Hematopoietic multipotent progenitor cell treated with erythropoietin and hydrocortisone succinate and interleukin-3 and kit ligand, for 4 days (in vitro differentiated cells): ENCODE measurements at places on chromosomes 5 and 9.

DNA sequence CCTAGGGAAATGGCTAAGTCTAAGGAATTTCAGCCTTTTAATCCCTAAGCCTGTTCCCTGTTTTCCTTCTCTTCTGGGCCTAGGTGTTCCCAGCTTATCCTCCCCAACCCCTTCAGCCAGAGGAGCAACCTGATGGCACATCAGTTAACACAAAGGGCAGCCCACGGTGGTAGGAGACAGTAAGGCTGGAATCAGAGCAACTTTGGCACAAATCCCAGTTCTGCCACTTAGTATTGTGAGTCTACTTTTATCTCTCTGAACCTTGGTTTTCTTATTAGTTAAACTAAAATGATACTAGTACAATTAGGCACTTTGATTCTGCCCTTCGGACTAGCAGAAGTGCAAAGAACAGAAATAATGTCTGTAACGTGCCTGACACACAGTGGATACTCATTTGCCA, 246.8 kb downstream of the SAXO1 start:
- no peak for DNase-seq

GRCh38 chr5:7793895-7794294, 57.0 kb downstream of the CFAP90 start:
- DNase-seq: no peak

- DNase-seq: peak; percentile 77
Observed at GRCh38 chr5:170791325-170791954, 7.9 kb downstream of the GABRP start.

DNA sequence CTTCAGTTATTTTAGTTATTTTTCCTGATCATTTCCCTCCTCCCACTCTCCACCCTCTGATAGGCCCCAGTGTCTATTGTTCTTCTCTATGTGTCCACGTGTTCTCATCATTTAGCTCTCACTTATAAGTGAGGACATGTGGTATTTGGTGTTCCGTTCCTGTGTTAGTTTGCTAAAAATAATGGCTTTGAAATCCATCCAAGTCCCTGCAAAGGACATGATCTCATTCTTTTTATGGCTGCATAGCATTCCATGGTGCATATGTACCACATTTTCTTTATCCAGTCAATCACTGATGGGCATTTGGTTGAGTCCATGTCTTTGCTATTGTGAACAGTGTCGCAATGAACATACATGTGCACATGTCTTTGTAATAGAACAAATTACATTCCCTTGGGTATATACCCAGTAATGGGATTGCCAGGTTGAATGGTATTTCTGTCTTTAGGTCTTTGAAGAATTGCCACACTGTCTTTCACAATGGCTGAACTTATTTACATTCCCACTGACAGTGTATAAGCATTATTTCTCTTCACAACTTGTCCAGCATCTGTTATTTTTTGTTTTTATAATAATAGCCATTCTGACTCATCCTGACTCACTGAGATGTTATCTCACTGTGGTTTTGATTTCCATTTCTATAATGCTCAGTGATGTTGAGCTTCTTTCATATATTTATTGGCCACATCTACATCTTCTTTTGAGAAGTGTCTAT, 17.2 kb upstream of the DIRAS2 start:
- peak; percentile 27 for DNase-seq

- DNase-seq: no peak
Observed at GRCh38 chr9:8880060-8880459, 1080.5 kb upstream of the DMAC1 start.

DNA sequence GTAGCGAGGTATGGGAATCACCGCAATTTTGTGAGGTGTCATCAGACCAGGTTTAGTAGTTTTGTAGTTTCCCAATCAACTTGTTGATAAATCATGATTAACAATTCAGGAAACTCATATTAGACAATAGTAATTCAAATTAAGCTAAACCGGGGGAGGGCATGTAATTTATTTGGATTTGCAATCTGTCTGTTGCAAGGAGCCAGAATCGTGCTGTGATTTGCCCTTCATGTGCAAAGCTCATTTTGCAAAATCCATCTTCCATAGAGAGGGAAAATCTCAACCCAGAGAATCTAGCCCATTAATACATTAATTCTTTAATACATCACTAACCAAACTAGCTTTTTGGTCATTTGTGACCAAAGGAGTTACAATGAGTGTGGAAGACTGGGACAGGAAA, 164.7 kb upstream of the TRPM3 start:
- no peak for DNase-seq

GRCh38 chr5:58927181-58927580, 344.3 kb downstream of the RAB3C start:
- no peak for DNase-seq

DNA sequence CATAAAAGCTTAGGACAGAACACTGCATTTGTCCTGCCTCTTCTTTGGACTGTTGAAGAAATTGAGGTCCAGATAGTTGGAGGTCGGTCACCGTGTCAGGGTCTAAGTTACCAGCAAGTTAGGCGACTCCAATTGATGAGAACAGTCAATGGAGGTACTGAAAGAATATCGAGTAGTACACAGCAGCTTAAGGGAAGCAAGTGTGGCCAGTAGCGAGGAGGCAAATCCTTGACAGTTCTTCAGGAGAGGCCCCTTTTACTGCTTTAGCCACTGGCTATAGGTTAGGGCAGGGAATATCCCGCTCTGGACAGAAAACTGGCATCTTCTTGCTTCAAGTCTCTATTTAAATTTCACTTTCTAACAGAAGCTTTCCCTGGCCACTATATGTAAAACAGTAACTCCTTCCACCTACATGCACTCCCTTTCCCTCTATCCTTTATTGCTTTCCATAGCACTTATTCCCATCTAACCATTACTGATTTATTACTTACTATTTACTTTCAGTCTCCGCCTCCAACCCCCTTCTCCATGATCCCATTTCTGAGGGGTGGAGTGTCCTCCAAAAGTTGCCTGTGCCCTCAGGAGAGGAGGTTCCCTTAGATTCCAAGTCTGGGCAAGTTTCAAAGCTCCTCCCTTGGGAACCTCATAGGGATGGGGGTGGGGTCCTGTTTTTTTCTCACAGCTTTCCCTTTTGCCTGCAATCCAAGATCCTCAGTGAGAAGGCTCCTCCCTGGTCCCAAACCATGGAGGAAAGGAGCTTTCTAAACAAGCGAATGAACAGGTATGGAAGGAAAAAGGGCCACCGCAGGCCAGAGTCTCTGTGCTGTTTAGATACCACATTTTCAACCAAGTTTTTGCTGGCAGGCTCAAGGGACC, 4.1 kb upstream of the PRDM6 start:
- no peak for DNase-seq

DNA sequence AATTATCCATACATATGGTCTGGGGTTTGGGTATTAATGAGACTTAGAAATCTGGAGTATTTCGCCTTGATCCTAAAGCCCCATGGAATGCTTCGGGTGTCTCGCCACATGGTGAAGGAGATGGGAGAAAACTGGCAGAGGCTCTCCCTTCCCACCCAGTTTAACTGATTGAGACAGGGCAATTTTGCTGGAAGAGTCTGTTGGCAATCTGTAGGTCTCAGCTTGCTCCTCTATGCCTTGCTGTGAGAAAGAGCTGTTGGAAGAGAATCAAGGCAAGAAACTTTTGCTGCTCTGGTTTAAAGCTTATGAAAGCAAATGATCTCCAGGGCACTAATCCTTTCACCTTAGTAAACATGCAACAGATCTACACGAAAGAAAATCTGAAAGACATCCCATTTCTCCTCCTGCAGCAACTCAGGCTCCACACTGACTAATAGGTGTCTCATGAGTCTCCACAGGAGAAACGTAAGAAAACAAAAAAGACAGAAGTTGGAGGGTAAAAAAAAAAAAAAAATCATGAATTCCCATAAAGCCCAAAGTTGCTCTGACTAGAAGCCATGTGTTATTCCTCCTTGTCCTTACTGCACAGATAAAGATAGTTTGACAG, 369.9 kb downstream of the EFNA5 start:
- DNase-seq: no peak

DNA sequence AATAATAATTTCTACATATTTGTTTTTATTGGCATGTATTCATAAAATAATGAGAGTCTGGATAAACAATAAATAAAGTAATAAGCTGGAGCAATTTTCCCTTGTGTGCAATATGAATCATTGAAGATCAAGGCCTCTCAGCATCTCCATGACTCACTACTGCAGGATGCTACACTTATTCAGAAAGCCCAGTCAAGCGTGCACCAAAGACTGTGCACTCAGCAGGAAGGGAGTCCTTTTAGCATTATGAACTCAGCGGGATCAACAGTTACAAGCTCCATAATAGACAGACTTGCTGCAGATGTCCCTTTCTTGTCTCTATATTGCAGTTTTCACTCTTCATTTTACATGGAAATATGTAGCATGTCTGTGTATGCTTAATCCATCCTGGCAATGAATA, 485.3 kb downstream of the CDH9 start:
- no peak for DNase-seq
